ENCODE measurements at places on chromosomes 7 and 10.

DNA sequence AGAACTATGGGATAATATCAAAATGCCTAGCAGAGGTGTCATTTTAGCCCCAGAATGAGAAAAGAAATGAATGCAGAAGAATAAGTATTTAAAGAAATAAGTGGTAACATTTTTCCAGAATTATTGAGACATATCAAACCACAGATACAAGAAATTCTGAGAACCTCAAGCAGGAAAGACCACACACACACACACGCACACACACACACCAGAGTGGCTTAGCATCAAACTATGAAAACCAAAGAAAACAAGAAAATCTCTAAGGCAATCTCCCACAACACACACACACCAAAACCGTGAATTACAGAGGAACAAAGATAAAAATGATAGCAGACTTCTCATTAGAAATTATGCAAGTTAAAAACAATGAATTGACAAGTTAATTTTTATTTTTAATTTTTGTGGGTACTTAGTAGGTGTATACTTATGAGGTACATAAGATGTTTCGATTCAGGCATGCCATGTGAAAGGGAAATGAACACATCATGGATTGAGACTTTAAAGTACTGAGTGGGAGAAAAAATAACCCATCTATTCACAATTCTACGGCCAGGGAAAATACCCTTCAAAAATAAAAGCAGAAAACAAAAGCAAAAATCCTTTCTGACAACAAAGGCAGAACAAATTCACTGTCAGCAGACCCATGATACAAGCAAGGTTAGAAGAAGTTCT is 14.6 kb downstream of the PPIF start:
- DNase-seq = no peak

GRCh38 chr10:5811387-5811821 is 1.8 kb downstream of the GDI2 start:
- DNase-seq = no peak

GRCh38 chr10:2488446-2489005 is 578.8 kb upstream of the PFKP start:
- no peak for DNase-seq

GRCh38 chr10:75483188-75483587 is 51.8 kb downstream of the LRMDA start:
- no peak for DNase-seq

- DNase-seq = no peak
These were observed 24.3 kb downstream of the SEM1 start for GRCh38 chr7:96685353-96685752.

- DNase-seq = no peak
These were observed 116.5 kb upstream of the EEPD1 start for GRCh38 chr7:36036590-36036989.

- DNase-seq = no peak
These were observed 321.2 kb downstream of the ZNF479 start for GRCh38 chr7:56811081-56811480.

- no peak for DNase-seq
These were observed 1256.8 kb upstream of the SORCS1 start for GRCh38 chr10:108421266-108421665.

DNA sequence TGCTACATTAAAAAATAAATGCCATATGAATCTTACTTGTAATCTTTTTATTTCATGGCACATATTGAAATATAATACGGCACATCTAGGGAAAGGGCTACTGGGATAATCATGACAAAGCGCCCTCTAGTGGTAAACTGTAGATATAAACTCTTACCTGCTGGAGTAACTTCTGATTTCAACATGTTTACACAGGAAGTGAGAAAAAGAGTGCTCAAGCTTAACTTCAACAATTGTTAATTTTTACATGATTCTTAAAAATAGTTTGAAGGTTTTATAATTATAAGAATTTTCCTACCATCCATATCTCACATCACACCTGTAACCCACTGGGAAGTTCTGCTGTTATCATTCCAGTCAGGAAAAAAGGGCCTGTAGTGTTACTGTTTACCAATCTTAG is 2.0 kb upstream of the HEPACAM2 start:
- DNase-seq = peak; percentile 36

DNA sequence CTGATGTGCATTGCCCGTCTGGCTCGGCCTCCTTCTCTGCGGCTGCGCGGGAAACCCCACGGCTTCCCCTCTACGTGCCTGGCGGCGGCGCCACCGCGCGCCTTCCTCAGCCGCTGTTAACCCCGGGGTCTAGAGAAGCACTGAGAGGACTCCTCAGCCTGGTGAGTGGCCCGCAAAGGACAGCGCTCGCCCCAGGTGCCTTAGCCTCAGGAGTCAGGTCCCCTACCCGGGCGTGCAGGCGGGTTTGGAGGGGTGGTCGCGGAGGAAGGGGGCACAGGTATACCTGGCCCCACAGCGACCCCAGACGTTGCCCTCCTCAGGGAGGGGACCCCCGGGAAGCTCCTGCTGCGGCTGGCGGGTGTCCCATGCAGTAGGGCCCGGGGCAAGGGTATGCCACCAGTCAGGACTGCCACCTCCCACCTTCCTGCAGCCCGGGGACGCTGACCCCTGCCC is 51.0 kb downstream of the ARL5B start:
- no peak for DNase-seq

DNA sequence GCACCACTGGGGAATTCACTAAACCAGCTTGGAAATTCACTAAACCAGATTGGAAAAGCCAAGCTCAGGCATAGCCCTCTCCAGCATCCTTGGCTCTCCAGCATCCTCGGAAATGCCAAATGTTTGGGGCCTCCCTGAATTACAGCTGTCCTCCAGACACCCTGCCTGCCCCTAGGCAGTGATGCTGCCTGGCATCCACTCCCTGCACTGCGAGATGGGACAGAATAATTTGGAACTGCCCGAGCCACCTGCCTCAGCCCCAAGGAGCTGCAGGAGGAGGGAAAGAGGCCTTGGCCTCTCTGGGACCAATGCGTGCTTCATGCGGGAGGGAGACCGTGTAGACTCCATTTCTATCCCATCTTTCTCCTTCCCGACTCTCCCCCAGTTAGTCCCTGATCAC is 64.3 kb downstream of the INSIG1 start:
- no peak for DNase-seq

DNA sequence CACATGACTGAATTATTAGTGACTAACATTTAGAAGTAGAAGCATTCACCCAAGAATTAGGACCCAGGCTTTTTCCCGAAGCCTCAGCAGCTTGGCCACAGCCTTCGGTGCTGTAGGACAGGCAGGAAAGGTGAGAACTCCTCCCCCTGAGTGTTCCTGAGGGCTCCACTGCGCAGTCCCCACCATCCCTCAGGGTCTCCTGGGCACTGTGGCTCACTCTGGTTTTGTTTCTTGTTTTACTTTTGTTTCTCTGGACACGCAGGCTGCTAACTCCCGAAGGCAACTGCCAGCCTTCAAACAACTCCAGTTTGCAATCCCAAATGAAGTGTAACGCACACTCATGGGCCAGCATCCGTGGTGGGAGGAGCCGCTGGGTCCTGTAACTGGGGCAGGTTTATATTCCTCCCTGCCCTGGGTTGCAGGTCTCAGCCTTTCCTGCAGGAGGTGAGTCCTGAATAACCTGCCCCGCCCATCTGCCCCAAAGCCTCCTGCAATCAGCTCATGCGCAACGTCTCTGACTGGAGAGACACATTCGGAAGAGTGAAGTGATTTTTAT is 492.9 kb downstream of the PTPRN2 start:
- no peak for DNase-seq

GRCh38 chr7:78912781-78913180 is 540.7 kb downstream of the MAGI2 start:
- DNase-seq = no peak

DNA sequence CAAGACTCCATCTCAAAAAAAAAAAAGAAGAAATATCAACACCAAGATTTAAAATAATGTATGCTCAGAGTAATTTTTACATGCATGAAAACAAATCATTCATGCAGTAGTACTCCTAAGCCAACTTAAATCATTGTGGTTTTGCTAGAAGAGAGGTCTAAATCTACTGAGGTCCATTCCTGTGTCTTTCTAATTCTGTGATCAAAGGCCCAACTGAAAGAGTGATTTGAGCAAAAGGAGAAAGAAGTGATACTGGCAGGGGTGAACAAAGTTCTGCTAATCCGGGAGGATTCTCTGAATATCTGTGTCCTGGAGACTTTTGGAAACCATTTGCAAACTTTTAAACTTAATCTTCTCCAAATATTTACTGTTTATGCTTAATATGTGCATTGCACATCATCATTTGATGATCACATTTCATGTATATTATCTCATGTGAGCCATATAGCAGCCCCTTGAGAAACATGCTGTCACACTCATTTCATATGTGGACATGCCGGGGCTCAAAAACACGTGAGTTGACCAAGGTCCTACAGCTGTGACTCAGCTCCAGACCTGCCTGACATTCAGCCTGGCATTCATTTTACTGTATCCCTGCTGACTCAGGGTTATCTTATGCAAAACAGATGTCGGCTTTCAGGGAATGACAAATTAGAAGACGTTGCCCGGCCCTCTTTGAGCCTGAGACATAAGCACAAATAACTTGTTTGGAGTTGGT is 76.4 kb downstream of the FAM107B start:
- DNase-seq = no peak

- no peak for DNase-seq
These were observed 21.3 kb upstream of the CLDN4 start for GRCh38 chr7:73809467-73809951.

DNA sequence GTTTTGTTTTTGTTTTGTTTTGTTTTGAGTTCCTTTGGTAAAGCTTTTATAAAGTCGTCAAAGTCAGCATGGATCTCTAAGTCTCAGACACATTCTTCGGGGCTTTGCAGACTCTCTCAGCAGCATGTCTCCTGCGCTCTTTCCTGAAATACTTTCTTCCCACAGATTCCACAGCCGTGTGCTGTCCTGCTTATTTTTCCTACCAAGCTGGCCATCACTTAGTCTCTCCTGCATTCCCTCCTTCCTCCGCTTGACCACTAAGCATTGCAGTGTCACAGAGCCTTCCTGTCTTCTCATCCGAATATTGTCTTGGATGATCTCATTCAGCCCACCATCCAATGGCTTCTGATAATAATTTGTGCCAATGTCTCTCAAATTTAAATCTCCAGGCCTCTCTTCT is 434.3 kb upstream of the C7orf33 start:
- no peak for DNase-seq

- no peak for DNase-seq
These were observed 133.8 kb upstream of the UNC5B start for GRCh38 chr10:71078454-71079145.

DNA sequence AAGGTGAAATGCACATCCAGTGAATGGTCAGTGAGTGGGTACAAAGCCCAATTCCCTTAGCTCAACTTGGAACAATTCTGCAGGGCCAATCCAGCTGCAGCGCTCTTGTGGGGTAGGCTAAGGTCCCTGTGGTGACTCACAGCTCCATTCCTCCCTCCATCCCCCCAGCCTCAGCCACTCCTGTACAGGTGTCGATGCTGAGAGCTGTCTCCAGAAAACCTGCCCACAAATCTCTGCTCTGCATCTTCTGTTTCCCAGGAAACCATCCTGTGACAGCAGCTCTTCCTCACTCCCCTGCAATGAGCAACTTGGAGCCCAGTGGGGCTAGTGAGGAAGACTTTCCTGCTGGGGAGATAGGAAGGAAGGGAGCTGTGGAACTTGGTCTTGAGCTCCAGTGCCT is 244.7 kb upstream of the GPR26 start:
- DNase-seq = no peak
